ENCODE measurements at places on chromosomes 2 and 18.

GRCh38 chr2:52342458-52342857 lies 1310.5 kb upstream of the NRXN1 start:
- DNase-seq: no peak

DNA sequence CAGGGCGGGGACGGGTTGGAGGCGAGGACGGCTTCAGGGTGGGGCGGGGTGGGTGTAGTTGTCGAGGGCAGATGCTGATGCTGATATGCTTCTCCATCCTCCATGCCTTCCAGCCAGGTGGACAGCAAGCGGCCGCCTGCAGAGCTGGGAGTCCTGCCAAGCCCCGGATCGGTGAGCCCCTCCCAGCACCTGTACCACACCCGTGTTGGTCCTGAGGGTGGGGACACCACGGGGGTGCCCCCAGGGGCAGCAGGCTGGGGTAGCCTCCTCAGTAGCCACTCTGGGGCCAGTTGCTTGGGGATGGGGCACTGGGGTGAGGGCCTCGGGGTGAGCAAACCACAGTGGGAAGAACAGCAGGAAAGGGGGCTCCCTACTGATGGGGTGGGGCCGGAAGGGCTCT lies 2.6 kb downstream of the ANO7 start:
- no peak for DNase-seq

GRCh38 chr2:144320491-144320890 lies 199.4 kb downstream of the ZEB2 start:
- peak; percentile 15 for DNase-seq

DNA sequence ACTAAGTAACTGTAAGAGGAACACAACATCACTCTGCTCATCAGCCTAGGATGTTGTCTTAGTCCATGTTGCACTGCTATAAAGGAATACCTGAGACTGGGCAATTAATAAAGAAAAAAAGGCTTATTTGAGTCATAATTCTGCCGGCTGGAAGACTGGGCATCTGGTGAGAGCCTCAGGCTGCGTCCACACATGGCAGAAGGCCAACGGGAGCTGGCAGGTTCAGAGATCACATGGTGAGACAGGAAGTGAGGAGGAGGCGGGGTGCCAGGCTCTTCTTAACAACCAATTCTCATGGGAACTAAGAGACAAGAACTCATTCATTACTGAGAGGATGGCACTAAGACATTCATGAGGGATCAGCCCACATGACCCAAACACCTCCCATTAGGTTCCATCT lies 46.8 kb downstream of the EPG5 start:
- no peak for DNase-seq

DNA sequence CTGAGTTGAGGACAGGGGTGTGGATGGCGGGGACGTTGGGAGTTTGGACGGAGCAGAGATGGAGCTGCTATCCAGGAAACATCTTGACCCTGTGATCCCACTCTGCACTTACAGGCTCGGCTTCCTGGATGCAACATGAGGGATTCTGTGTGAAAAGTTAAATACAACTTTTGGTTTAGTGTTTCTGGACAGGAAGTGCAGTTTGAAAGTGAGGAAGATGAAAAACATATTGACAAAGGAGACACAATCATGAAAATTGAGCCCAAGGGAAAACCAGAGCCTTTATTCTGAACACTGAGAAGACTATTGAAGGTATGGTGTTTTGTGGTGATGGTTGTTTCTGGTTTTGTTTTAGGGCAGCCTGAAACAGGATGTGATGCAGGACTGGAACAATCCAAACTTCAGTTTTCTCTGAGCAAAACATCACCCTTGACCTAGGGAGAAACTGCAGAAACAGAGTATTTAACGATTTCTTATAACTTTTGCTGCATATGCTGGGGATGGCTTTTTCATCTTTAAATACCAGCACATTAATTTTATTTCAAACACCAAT lies 76.5 kb upstream of the RFX8 start:
- no peak for DNase-seq

GRCh38 chr2:142742371-142743214 lies 134.9 kb upstream of the KYNU start:
- no peak for DNase-seq

- no peak for DNase-seq
These were observed 111.8 kb downstream of the STK39 start for GRCh38 chr2:168135630-168136029.

- DNase-seq: no peak
These were observed 181.0 kb upstream of the CDH2 start for GRCh38 chr18:28357766-28358401.

DNA sequence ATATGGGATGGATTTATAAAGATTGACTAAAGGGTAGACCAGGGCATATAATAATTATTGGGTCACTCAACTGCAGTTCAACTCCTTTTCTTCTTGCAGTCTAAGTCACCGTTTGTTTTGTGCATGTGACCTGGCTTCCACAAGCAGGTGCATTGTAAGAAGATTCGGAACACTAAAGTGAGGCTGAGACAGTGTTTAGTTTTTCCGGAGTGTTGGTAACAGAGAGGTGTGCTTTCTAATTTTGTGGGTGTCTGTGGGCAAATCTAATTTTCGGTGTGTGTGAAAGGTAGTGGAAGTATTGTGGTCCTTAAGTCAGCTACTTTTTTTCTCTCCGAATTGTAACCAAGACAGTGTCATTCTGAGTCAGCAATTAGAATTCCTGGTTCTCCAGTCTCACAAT lies 184.5 kb downstream of the CDH19 start:
- no peak for DNase-seq

- DNase-seq: no peak
These were observed 43.2 kb downstream of the CYB5A start for GRCh38 chr18:74248595-74248994.

DNA sequence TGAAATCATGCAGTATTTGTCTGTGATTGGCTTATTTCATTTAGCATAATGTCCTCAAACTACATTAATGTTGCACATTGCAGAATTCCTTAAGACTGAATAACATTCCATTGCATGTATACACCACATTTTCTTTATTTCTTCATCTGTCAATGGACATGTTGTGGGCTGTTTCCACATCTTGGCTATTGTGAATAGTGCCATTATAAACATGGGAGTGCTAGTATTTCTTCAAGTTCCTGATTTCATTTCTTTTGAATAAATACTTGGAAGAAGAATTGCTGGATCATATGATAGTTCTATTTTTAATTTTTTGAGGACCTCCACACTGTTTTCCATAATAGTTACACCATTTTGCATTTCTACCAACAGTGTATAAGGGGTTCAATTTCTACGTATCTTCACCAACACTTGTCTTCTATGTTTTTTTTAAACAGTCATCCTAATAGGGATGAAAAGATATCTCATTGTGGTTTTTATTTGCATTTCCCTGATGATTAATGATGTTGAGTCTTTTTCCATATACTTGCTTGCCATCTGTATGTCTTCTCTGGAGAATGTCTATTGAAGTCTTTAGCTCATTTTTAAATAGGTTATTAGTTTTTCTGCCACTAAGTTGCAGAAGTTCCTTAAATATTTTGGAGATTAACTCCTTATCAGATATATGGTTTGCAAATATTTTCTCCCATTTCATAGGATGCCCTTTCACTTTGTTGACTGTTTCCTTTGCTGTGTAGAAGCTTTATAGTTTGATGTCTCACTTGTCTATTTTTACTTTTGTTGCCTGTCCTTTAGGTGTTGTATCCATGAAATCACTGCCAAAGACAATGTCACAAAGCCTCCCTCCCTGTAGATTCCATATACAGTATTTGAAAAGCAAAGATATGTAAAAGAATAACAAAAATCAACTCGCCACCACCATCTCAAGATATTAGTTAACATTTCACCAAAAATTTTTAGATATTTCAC lies 14.6 kb downstream of the FBXO11 start:
- DNase-seq: no peak

GRCh38 chr18:62863579-62864001 lies 148.2 kb downstream of the PHLPP1 start:
- no peak for DNase-seq

DNA sequence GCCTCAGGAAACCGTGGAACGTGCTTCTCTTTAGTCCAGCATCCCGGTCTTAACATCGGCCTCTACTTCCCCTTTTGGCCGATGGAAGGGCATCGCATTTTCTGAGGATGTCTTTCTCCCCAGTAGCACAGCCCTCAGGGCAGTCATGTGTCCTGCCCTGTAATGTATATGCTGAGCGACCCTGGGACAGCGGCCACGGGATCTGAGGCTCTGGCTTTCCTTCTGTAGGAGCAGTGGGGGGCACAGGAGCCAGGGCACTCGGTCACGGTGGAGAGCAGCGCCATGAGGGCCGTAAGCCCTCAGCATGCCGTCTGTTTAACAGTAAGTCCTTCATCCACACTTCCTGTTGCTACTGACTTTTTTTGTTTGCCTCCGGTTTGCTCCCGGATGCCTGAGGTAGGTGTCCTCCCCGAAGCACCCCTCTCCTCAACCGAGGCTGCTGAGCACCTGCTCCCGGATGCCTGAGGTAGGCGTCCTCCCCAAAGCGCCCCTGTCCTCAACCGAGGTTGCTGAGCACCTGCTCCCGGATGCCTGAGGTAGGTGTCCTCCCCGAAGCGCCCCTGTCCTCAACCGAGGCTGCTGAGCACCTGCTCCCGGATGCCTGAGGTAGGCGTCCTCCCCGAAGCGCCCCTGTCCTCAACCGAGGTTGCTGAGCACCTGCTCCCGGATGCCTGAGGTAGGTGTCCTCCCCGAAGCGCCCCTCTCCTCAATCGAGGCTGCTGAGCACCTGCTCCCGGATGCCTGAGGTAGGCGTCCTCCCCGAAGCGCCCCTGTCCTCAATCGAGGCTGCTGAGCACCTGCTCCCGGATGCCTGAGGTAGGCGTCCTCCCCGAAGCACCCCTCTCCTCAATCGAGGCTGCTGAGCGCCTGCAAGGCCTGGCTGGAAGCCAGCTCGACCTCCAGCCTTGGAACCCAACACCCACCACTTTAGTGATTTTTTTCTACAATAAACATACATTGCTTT lies 169.3 kb downstream of the HDAC4 start:
- no peak for DNase-seq

- DNase-seq: no peak
These were observed 20.3 kb downstream of the KYNU start for GRCh38 chr2:142897807-142898206.

DNA sequence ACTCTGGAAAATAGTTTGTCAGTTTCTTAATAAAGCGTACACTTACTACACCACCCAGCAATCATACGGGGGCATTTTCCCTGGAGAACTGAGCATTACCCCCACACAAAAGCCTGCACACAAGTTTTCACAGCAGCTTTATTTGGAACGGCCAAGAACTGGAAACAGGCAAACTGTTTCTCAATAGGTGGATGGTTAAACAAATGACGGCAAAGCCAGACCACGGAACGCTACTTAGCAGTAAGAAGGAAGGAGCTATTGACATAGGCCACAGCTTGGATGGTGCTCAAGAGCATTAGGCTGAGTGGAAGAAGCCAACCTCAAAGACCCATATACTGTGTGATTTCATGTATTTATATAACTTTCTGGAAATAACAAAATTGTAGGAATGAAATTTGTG lies 9.0 kb downstream of the MALL start:
- no peak for DNase-seq

GRCh38 chr2:85089585-85089984 lies 43.6 kb upstream of the TCF7L1 start:
- no peak for DNase-seq

DNA sequence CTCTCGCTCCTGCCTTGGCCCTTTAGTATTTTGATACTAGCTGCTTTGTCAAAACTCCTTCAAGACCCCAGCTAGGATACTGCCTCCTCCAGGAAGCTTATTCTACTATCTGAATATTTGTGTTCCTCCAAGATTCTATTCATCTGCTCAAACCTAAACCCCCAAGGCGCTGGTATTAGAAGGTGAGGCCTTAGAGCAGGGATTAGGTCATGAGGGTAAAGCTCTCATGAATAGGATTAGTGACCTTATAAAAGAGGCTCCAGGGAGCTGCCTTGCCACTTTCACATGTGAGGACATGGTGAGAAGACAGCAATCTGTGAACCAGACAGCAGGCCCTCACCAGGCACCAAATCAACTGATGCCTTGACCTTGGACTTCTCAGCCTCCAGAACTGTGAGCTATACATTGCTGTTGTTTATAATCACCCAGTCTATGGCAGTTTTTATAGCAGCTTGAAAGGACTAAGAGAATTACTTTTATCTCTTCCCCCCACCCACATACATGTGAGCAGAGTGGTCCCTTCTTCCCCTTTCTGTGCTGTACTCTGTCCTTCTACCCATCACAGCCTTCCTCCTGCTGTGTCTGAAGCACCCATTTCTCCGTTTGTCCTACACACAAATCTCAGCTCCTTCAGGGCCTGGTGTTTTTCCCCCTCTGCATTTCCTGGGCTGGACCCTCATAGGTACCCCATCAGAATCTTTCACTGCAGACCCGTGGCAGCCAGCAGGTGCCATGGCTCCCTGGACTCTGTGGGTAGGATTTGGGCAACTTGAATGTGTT lies 54.5 kb downstream of the HS1BP3 start:
- no peak for DNase-seq

- DNase-seq: peak; percentile 20
These were observed 2.1 kb upstream of the CXCR1 start for GRCh38 chr2:218168635-218169462.

- peak; percentile 67 for DNase-seq
These were observed 56.1 kb downstream of the SLC35F5 start for GRCh38 chr2:113700186-113700841.

DNA sequence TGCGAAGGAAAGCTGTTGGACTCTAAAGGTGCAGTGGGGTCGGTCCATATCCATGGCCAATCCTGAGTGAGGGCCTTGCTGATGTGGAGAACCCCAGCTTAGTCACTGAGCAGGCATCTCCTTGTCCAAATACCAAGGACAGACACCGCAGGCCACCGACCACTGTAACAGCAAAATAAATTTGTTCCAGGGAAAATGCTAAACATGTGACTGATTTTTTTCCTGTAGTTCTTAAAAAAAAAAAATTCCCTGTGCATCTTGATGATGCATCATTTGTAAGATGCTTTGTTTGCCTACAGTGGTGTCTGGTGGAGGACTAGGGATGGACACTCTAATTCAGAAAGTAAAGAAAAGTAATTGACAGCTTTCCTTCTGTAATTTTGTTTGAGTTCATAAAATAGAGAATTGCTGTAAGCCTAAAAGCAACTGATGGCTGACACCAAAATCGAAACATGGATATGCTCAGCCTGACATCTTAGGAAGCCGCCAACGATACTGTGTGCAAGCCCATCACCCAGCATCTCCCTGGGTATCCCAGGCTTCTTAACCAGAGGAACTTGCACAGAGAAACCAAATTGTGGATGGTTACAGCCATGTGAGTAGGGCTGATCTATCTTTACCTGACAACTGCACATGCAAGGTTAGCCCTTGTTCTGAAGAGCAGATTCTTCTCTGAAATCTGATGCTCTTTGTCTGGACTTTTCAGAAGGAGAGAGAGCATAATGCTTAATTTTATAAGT lies 188.6 kb downstream of the ARL4C start:
- no peak for DNase-seq
